ENCODE measurements at places on chromosomes 6 and 20. TPM values are rescaled to one million over a fixed set of nuclear protein-coding genes. Genes with fewer than 3 reads are reported as not detected.

UBD gene
- 0.54 TPM for total RNA-seq

NKAIN4 gene
- total RNA-seq: 5.5 TPM

MOCS3 gene
- 5.8 TPM for total RNA-seq

TRMT11 gene
- total RNA-seq: 34.3 TPM

MYLK4 gene
- total RNA-seq: 0.85 TPM

SEMG2 gene
- not detected for total RNA-seq

PRSS35 gene
- total RNA-seq: 0.10 TPM

BANF2 gene
- total RNA-seq: not detected

NT5E gene
- 58.4 TPM for total RNA-seq

LKAAEAR1 gene
- 0.67 TPM for total RNA-seq

SERINC1 gene
- total RNA-seq: 131 TPM

HTR1E gene
- not detected for total RNA-seq

Data from Panc1 (cell line).